ENCODE measurements at places on chromosomes 1 and 21.

GRCh38 chr1:209697126-209697525 is 7.5 kb upstream of the HSD11B1 start:
- no peak for DNase-seq

- no peak for DNase-seq
These were observed 13.7 kb downstream of the DHRS3 start for GRCh38 chr1:12604114-12604874.

DNA sequence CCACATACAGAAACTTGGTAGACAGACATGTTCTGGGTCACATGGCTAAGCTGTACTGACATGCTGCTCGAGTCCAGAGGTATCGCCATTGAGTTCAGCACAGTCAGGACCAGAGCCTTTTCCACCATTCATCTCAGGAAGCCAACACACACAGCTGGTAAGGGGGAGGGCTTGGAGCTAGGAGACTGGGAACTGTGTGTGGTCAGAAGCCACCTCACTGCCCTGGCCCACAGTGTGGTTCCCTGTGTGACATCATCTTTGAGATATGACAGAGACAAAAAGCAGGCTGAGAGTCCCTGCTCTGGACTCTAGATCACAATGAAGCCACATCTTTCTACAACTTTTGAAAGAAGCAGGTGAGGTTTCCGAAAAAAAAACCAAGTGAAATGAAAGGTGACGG is 107.2 kb downstream of the SIM2 start:
- DNase-seq, result no peak

DNA sequence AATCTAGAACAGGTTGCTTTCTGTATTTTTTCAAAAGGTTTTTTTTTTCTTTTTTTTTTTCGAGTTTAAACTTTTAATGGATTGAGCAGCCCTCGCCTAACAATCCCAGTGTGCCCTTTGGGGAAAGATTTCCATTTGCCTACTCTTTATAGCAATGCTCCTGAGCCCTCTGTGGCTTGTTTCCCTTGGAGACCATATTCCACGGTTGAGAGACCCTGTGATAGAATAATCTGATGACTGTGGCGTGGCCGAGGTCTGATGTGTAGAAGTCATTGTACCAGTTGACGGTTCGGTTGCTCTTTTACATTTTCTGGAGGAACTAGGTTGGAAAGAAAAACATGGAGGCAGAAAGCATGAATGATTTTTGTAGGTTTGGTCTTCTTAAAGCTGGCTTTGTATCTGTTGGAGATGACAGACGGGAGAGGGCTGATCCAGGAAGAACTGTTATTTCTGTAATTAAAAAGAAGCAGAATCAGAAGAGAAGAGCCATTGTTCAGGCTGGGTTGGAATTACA is 305.7 kb upstream of the NRIP1 start:
- no peak for DNase-seq

- no peak for DNase-seq
These were observed 37.9 kb upstream of the ZBTB40 start for GRCh38 chr1:22413799-22414198.
